Stimulated activated CD8-positive, alpha-beta memory T cell treated with anti-CD3 and anti-CD28 coated beads, Interleukin-15, amount 100 ng/mL, for 4 hours (primary cell): ENCODE measurements at places on chromosomes 3 and 15.

DNA sequence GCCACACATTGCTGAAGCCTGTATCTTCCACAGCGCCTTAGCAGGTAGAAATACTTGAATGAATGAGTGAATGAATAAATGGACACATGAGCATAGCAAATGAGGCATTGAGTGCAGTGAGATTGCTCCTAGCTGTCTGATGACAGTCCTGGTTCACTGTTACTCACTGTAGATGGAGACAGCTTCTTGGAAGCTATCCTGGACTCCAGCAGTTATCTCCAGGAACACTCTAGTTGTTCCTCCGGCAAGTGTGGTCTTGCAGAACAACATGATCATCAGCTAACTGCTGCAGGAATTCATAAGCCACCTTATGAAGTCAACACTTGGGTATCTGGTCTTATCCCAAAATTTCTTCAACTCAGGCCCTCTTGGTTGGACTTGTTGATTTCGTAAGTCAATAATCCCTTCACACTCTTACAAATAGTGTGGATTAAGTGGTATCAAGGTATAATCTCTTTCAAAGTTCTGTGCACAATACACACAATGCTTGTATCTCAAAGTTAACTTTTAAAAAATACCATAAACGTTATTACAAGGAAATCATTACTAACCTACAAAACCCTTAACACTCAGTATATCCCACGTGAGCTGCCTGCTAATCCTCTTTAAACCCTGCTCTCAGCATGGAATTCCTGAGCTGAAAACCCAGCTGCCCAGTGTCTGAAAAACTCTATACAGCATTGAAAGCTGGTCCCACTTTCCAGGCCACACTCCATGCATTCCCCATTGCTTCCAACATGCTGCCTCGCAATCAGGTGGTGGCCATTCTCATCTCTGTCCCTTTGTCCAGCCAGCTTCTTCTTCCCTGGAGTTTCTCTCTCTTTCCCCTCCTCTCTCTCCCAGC lies 14.4 kb upstream of the ZBTB38 start:
- no peak for DNase-seq

DNA sequence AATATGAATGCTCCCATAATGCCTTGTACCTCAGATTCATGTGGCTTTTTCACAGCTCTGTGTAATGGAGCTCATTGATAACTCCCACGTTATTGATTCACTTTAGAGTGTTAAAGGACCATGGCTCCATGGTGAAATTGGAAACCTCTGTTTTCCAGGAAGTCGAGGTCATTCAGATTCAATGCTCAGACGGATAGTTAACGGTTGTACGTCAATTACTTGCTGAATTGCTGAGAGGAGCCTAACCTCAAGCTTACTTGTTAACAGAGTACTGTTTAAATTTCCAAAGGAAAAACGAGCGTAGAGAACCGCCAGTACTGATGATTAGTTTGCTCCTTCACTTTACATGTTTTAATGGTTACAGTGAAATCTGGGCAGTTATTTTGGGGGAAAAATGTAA lies 11.1 kb downstream of the ABHD17C start:
- no peak for DNase-seq

- DNase-seq = no peak
Observed at GRCh38 chr3:50620820-50621219, 3.9 kb downstream of the MAPKAPK3 start.

DNA sequence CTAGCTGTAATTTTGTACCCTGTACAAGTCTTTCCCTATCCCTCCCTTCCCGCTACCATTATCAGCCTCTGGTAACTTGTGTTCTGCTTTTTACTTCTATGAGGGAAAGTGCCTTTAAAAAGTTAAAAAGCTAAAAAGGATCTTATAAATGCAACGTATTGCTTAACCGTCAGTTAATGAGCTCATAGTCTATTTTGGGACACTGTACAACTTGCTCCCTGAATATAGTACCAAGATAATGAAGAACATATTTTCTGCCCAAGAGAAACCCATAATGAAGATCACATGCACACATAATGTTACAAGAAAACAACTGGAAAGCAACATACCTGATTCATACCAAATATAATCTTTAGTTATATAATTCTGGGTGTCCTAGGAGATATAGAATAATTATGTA lies 22.6 kb downstream of the ZIC1 start:
- no peak for DNase-seq

DNA sequence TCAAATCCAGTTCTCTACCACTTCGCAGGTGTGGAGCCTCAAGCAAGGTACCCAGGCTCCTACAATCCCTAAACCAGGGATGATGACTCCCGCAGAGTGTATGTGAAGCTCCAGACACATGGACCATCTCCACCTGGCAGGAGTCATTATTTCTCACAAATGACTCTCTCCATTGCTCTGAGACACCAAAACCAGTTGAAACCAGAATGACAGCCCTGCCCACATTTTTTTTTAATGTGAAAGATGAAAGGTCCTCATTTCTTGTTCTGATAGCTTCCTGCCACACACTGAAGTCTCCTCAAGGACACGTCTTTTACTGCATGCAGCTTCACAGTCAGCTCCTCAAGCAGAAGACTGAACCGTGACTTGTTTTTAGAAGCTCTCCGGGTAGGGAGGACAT lies 61.4 kb upstream of the ZBTB38 start:
- no peak for DNase-seq

GRCh38 chr3:150495149-150495548 lies 51.1 kb downstream of the SERP1 start:
- DNase-seq = no peak

DNA sequence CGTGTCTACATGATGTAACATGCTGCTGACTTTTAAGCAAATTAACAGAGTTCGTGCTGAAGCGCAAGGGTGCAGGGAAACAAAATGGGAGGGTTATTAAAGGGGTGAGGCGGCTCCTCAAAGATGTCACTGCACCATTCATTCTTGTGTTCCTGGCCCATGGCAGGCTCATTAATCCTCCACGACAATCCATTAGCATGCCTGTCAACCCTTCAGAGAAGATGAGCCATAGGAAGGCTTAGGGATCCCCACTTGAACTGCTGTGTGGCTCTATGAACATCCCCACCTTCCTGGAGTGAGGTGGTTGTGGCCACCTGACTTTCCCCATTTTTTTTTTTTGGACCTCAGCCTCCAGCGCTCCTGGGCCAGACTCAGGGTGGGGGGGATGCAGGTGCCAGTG lies 45.8 kb downstream of the IGF1R start:
- no peak for DNase-seq

GRCh38 chr3:137770835-137771399 lies 6.8 kb downstream of the SOX14 start:
- DNase-seq = no peak

DNA sequence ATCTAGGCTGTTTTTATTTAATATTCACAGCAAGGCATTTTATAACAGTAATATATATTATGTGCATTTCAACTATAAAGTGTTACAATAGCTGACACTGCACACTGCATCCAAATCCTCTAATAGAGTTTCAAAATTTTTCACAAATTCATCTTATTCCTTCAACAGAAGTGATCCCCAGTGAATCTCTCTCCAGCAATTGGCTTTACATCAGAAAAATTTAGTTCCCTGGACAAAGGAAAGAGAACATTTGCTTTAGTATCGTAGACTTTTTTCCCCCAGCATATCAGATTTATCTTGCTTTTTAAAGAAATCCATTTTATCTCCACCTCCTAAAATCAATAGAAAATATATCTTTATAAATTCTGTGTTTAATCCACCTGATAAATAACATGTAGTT lies 868.6 kb downstream of the TBL1XR1 start:
- no peak for DNase-seq

GRCh38 chr3:196995027-196995426 lies 26.4 kb upstream of the PIGZ start:
- DNase-seq = no peak

GRCh38 chr3:111846717-111847116 lies 12.3 kb upstream of the PHLDB2 start:
- DNase-seq = no peak
